ENCODE measurements at places on chromosomes 3 and 15.

GRCh38 chr3:190513409-190514370 is at the start of gene IL1RAP:
Gene IL1RAP, plus strand, starts transcription at chr3:190514085. Its CDS starts 50,205 bp downstream, at chr3:190564290.
- peak; percentile 89 for DNase-seq

GRCh38 chr15:47401427-47401826 is 315.9 kb upstream of the SEMA6D start:
- no peak for DNase-seq

DNA sequence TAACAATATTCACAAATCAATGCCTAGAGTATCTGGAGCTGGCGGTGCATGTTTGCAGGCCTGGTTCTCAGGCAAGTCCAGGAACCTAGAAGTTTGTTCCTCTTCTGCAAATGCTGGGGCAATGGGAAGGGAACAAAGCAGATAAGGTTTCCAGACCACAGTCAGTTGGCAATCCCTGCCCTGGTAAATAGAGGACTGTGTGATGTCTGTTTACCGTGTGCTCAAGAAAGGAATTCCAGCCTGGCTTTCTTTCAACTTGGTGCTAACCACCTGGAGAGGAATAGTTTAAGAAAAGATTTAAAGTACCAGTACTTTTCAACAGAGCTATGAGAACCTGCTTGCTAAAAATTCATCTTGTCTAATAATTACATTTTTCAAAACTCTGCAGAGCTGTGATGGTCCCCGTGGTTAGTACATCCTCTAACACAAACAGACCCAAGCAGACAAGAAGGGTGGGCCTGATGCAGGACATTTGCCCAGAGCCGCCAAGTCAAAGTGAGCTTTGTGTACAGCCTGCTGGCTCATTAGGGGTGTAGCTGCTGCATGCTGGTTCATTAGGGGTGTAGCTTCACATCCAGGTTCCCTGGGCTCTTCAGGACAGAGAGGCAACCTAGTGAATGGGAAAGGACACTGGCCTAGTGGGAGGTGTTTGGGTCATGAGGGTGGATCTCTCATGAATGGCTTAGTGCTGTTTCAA is 220.5 kb downstream of the SQOR start:
- DNase-seq, result no peak

- DNase-seq, result peak; percentile 11
Observed at GRCh38 chr3:127671523-127672428, 976 bp upstream of the ABTB1 start.

GRCh38 chr15:27782125-27782524 is 317.0 kb downstream of the OCA2 start:
- DNase-seq, result no peak

DNA sequence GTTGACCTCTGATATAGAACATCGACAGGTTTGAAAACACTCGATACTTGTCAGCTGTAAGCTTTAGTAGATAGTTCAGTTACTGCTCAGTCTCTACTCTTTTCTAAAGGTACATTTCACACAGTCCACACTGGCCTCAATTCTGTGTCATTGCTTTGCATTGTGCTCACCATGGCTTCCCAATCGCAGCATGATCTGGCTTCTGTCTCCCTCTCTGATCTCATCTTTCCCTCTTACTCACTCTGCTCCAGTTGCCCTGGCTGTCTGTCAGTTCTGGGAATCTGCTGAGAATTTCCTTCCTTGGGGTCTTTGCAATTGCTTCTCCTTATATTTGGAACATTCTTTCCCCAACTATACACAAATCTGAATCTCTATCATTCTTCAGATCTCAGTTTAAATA is 80.6 kb downstream of the GTF2E1 start:
- DNase-seq, result no peak

- DNase-seq, result no peak
Observed at GRCh38 chr15:47432826-47433225, 284.5 kb upstream of the SEMA6D start.

GRCh38 chr3:51819709-51820406 is 40.8 kb upstream of the IQCF6 start:
- DNase-seq, result no peak

DNA sequence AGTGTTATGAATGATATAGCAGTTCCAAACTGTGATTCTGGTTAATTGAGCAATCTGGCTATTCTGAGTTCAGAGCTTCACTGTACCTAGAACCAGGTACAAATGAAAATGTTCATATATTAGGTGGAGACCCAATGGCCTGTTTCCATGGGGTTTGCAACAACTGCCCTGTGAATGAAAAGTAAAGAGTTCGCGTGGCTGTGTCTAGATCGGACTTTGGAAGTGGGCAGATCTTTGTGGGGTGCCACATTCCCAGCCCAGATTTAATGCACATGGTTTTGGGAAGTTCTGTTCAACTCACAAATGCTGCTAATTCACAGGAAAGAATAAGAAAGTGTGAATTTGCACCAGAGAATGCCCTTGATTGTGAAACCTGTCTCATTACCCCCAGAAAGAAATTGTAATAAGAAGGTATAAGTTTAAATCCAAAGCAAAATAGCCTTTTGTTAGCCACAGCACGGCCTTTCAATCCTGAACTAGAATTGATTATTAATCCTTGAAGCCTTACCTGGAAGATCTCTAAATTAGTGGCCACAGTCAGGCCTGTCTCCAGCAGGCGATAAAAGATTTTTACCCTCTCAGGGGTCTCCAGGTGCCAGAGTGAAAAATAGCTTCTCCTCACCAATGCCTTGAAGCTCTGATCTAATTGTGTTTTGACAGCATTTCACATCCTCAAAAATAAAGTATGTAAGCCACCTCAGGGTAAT is 22.6 kb downstream of the WHAMM start:
- no peak for DNase-seq

GRCh38 chr3:177371888-177372287 is 174.6 kb upstream of the TBL1XR1 start:
- no peak for DNase-seq

DNA sequence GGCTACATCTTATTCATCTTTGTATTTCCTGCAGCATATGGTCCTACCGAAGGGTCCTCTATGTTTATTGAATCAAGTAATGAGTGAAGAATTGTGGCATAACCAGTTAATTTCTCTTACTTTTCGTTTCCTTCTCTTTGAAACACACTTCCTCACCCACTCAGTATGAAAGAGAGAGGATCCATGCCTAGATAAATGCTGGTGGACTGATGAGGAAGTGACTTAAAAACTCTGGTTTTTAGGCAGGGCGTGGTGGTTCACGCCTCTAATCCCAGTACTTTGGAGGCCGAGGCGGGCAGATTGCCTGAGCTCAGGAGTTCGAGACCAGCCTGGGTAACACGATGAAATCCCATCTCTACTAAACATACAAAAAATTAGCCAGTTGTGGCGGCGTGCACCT is 2.2 kb upstream of the MB21D2 start:
- no peak for DNase-seq

DNA sequence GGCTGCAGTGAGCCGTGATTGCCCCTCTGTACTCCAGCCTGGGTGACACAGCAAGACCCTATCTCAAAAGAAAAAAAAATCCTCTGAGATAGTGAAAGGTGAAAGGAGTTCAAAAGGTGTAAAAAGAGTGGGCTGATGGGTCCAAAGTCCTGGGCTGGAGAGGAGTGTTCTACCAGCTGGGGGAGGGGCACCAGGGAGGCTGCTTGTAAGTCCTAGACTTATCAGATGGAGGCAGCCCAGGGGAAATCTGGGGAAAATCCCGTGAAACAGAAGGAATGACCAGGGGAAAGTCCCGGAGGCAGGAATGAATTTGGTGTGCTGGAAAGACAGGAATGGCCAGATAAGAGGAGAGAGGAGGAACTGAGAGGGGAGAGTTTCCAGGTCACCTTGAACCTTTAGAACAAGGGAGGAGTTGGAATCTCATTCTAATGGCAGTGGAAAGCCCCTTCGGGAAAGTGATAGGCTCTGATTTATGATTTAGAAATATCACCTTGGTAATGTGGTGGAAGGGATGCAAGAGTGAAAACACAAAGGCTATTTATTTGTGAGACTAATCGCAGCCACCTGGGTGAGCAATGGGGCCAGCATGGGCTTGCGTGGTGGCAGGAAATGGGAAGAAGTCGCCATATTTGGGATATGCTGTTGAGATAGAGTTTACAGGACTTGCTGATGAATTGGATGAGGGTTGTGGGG is 23.4 kb upstream of the PPP4R2 start:
- no peak for DNase-seq

GRCh38 chr3:74550686-74551085 is 63.8 kb downstream of the CNTN3 start:
- no peak for DNase-seq

GRCh38 chr3:38994251-38994650 is 57.5 kb downstream of the SCN11A start:
- no peak for DNase-seq

All from Kasumi-1 (cell line).